Smooth muscle cell of the umbilical artery (primary cell): ENCODE measurements at places on chromosomes 6 and 20. TPM values are rescaled to one million over a fixed set of nuclear protein-coding genes. Genes with fewer than 3 reads are reported as not detected.

MUC22 gene
- not detected in 2 replicates for total RNA-seq

HCRTR2 gene
- total RNA-seq = not detected in 2 replicates

SNX21 gene
- total RNA-seq = 33.3 and 34.7 TPM in 2 replicates

OR2H1 gene
- not detected in 2 replicates for total RNA-seq

ANKEF1 gene
- total RNA-seq = 2.7 and 3.5 TPM in 2 replicates

PRR18 gene
- not detected in 2 replicates for total RNA-seq
